Lung microvascular endothelial cell (primary cell): ENCODE measurements at places on chromosomes 2 and 18. TPM values are rescaled to one million over a fixed set of nuclear protein-coding genes. Genes with fewer than 3 reads are reported as not detected.

Gene CPO
- total RNA-seq = not detected in 2 replicates

Gene TTC27
- total RNA-seq = 14.7 and 15.7 TPM in 2 replicates

Gene SPATA3
- not detected in 2 replicates for total RNA-seq

Gene SRD5A2
- total RNA-seq = not detected in 2 replicates

Gene PREB
- total RNA-seq = 24.2 and 36.7 TPM in 2 replicates

Gene RGPD3
- under 0.01 TPM in 2 replicates for total RNA-seq

Gene PAIP2B
- total RNA-seq = 0.65 and 1.8 TPM in 2 replicates

Gene MAP2
- total RNA-seq = 0.79 and 8.1 TPM in 2 replicates

Gene EIPR1
- 27.2 and 30.1 TPM in 2 replicates for total RNA-seq

Gene HYCC2
- total RNA-seq = 6.3 and 8.5 TPM in 2 replicates

Gene FEV
- total RNA-seq = not detected in 2 replicates

Gene LDLRAD4
- 6.3 and 22.2 TPM in 2 replicates for total RNA-seq

Gene DCDC2C
- not detected in 2 replicates for total RNA-seq

Gene MAL
- total RNA-seq = not detected in 2 replicates

Gene MBOAT2
- total RNA-seq = 6.2 and 6.5 TPM in 2 replicates

Gene TUBA4B
- total RNA-seq = not detected in 2 replicates

Gene APCDD1
- total RNA-seq = not detected in 2 replicates

Gene ERBB4
- under 0.01 TPM in 2 replicates for total RNA-seq
